Stimulated activated naive CD4-positive, alpha-beta T cell treated with Interleukin-2 at 50 U/mL for 16 hours (primary cell): ENCODE measurements at places on chromosomes 4 and X.
A peak's percentile ranks its signal among the peaks of the same experiment; 100 is the strongest.

GRCh38 chrX:72006461-72006860 lies 95.8 kb downstream of the NHSL2 start:
- DNase-seq = no peak

GRCh38 chr4:41935652-41936021 lies 408 bp downstream of the TMEM33 start:
- peak; percentile 8 for DNase-seq

DNA sequence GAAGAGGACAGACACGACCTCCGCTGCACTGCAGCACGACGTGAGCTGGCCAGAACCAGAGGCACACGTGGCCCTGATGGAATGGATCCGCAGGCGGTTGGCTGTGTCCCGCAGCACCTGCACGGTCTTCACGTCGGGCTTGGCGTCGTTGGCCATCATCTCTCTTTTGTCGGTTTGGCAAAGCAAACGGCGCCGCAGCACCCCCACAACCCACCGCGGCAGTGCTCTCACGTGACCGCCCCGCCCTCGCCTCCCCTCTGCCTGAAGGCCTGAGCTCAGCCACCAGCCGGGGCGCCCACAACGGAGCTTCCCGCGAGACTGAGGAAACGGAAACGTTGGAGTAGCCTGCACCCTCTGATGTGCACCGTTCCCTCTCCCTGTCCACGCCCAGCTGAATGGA lies at the start of gene TKTL2:
TKTL2 (minus strand) TSS at position 179 of the 400 bp plus-strand sequence; CDS start at position 159, 20 bp downstream.
- DNase-seq = no peak

DNA sequence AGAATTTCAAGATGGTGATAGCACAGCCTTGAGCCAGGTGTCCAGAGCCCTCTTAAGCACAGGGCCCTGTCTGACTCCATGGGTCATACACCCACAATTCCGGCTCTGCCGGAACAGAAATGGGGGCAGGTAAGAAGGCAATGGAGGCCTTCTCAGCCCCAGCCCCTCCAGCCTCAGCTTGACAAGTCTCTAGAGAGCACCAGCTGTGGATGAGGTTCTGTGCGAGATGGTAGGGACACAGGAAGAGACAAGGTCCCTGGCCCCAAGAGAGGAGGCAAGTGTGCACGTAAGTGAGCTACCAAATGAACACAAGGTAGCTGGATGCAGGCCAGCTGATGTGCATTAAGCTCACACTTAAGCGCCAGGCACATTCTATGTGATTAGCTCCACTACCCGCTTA lies 2.4 kb upstream of the PRRG3 start:
- DNase-seq = no peak

GRCh38 chrX:154409222-154409871 lies at the start of gene DNASE1L1:
DNASE1L1 (minus strand) TSS chrX:154409254; CDS start chrX:154405568, 3,686 bp downstream.
- no peak for DNase-seq

- DNase-seq = no peak
Measured at GRCh38 chrX:13699183-13699826, 10.4 kb downstream of the RAB9A start.

- no peak for DNase-seq
Measured at GRCh38 chr4:127881563-127881864, 821 bp downstream of the PLK4 start.

DNA sequence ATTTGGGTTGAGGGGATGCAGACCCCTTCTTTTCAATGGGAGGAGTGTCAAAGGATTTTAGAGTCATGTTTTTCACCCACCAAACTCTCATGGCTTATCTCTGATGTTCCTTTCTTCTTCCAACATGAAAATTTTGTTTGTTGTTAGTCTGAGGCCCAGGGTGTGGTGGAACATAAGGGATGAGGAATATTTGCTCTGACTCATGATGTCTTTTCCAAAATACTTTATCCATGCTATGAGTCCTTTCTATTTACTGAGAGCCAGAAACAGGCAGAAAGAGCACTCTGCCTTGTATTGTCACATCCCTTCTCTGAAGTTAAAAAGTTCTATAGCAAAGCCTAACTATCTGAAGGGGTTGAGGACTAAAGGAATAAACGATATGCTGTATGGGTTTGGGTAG lies 61.6 kb upstream of the GYPA start:
- DNase-seq = no peak

- DNase-seq = no peak
Measured at GRCh38 chr4:87819281-87819919, 13.4 kb upstream of the MEPE start.
